ENCODE measurements at places on chromosomes 4 and X.
A peak's percentile ranks its signal among the peaks of the same experiment; 100 is the strongest.

DNA sequence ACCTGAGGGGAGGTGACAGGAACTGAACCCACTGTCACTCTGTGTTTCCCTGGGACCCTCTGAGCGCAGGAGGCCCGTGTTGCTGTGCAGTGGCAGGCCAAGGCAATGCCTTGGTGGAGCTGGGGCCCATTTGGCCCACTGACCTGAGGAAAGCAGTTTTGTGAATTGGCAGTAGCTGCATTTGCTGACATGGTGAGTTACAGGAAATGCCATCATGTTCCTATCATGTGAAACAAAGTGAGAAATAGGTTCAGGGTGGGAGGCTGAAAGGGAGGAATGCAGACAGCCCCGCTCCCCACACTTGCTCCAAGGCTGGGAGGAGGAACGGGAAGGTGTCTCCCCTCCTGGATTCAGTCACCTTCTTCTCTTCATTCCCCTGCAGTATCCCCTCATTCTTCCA lies 146.1 kb downstream of the PTTG2 start:
- DNase-seq: no peak

GRCh38 chr4:188195389-188195985 lies 56.2 kb downstream of the TRIML1 start:
- DNase-seq: no peak

- no peak for DNase-seq
Observed at GRCh38 chr4:184612074-184612473, 37.2 kb downstream of the CASP3 start.

GRCh38 chr4:4720646-4721045 lies 138.8 kb upstream of the MSX1 start:
- DNase-seq: peak; percentile 91

DNA sequence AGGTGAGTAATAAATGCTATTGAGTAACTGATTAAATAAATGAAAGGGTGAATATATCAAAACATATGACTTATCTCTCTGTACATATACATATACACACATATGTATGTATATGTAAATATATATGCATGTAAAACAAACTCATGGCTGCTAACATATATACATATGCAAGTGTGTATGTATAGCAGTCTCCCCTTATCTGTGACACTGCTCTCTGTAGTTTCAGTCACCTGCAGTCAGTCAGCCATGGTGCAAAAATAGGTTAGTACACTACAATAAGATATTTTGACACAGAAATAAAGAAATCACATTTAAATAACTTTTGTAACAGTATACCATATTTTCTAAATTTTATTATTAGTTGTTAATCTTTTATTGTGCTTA lies 467.4 kb downstream of the EPHA5 start:
- DNase-seq: no peak

DNA sequence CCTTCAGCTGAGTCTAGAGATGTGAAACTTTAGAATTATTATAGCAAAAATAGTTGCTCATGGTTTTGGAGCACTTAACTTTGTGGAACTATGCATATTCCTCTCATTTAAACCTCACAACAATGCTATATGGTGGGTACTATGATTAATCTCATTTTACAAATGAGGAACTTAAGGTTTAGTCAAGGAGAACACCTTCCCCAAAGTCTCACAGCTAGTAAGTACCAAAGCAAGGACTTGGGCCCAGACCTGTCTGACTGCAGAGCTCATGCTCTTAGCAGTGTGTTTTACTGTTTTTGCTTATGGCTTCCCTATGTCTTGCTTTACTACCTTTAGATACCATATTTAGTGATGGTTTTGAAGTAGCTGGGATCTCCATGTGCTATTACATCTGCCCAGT lies 5.1 kb downstream of the UBE2A start:
- no peak for DNase-seq

Data from NCI-H2171 treated with DMSO at 0.1 percent for 48 hours (cell line).